Small intestine (tissue), 16 donors: ENCODE measurements at places on chromosomes 13 and 19. TPM values are rescaled to one million over a fixed set of nuclear protein-coding genes. Genes with fewer than 3 reads are reported as not detected.

C19orf67 gene
- not detected for polyA plus RNA-seq

IGFL4 gene
- polyA plus RNA-seq: not detected

TUBGCP3 gene
- polyA plus RNA-seq: 13.9 TPM

SLC25A42 gene
- 19.6 TPM for polyA plus RNA-seq

CGB3 gene
- polyA plus RNA-seq: not detected

GPC6 gene
- polyA plus RNA-seq: 2.3 TPM

TMEM59L gene
- polyA plus RNA-seq: not detected

SELENOV gene
- not detected for polyA plus RNA-seq

ZNF813 gene
- 1.6 TPM for polyA plus RNA-seq

SLC10A2 gene
- polyA plus RNA-seq: 3.5 TPM

SYCN gene
- polyA plus RNA-seq: 2.7 TPM

LYL1 gene
- 8.9 TPM for polyA plus RNA-seq

ATP1A3 gene
- 4.3 TPM for polyA plus RNA-seq

DCT gene
- 0.07 TPM for polyA plus RNA-seq

CAPN12 gene
- polyA plus RNA-seq: 26.1 TPM
